ENCODE measurements at places on chromosomes 4 and X. TPM values are rescaled to one million over a fixed set of nuclear protein-coding genes. Genes with fewer than 3 reads are reported as not detected.

The BMP15 gene
- not detected for polyA plus RNA-seq

The SPANXD gene
- not detected for polyA plus RNA-seq

The TBX22 gene
- not detected for polyA plus RNA-seq

The NHS gene
- not detected for polyA plus RNA-seq

The GAGE12F gene
- polyA plus RNA-seq, result not detected

The SASH3 gene
- polyA plus RNA-seq, result 0.09 TPM

The SHISA3 gene
- not detected for polyA plus RNA-seq

The MAGEA11 gene
- not detected for polyA plus RNA-seq

The NUDT6 gene
- polyA plus RNA-seq, result 4.8 TPM

The PCDH11X gene
- not detected for polyA plus RNA-seq

The RGS12 gene
- 35.5 TPM for polyA plus RNA-seq

The MGARP gene
- 0.13 TPM for polyA plus RNA-seq

The PABPC1L2B gene
- polyA plus RNA-seq, result not detected

The MAGEA4 gene
- polyA plus RNA-seq, result not detected

The ADH1C gene
- not detected for polyA plus RNA-seq

The MBNL3 gene
- polyA plus RNA-seq, result 257 TPM

The CDX4 gene
- not detected for polyA plus RNA-seq

The DTHD1 gene
- not detected for polyA plus RNA-seq

The RIPPLY1 gene
- 0.41 TPM for polyA plus RNA-seq

The ZNF275 gene
- 11.1 TPM for polyA plus RNA-seq

The MOSPD2 gene
- polyA plus RNA-seq, result 3.7 TPM

The VCX3A gene
- 0.11 TPM for polyA plus RNA-seq

Measured in HepG2 (cell line).